ENCODE measurements at places on chromosomes 6 and 20.

DNA sequence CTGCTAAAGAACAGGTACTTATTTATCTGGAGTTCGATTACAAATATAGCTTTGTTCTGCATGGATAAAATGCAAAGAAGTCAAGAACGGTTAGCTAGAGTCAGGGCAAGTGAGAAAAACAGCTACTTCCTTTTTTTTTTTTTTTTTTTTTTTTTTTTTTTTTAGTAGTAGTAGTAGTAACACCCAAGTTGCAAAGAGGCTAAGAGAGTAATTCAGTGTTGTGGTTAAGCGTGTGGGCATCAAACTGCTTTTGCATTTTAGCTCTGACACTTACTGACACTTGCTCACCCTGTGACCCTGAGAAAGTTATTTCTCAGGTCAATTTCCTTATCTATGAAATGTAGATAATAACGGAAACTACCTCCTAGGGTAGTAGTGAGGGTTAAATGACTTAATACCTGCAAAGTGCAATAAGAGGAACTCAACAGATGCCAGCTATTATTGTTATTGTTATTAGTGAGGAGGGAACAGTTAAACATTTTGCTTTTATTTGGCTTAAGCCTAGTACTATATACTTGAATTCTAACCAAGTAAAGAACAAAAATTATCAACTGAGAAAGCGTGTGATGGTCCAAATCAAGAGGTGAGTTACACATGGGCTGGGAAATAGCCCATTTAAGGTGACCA is 86.7 kb upstream of the BACH2 start:
- DNase-seq, result no peak

DNA sequence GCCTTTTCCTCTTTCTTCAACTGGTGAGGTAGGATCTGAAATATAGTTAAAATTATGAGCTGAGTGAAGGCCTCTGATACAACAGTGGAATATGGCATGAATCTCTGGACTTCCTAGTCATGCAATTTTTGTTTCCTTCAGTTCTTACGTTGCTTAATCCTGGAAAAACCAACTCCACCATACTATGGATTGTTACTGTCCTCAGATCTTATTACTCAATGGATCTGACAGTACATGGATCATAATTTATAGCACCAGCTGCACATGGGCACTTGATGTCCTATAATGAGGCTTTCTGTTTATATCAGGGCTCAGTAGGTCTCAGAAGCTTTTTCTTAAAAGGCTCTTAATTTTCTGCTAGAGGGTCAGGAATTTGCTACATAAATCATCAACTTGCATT is 1341.0 kb upstream of the EYS start:
- DNase-seq, result no peak

DNA sequence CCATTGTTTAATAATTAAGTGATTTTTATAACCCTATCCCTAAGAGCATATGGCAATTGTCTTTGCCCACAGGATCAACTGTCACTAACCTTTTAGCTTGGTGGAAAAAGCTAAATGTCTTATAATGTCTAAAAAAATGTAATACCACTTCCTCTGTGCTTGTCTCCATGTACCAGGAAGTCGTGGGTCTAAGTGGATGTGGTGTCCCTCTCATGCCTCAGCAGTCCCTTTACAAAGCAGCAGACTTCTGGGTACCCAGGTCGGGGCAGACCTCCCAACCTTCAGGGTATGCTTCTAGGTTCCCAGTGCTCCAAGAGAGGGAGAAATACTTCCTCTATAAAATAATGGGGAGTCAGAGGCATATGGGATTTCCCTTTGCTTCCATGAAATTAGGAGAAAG is 74.7 kb downstream of the ZHX3 start:
- DNase-seq, result no peak

DNA sequence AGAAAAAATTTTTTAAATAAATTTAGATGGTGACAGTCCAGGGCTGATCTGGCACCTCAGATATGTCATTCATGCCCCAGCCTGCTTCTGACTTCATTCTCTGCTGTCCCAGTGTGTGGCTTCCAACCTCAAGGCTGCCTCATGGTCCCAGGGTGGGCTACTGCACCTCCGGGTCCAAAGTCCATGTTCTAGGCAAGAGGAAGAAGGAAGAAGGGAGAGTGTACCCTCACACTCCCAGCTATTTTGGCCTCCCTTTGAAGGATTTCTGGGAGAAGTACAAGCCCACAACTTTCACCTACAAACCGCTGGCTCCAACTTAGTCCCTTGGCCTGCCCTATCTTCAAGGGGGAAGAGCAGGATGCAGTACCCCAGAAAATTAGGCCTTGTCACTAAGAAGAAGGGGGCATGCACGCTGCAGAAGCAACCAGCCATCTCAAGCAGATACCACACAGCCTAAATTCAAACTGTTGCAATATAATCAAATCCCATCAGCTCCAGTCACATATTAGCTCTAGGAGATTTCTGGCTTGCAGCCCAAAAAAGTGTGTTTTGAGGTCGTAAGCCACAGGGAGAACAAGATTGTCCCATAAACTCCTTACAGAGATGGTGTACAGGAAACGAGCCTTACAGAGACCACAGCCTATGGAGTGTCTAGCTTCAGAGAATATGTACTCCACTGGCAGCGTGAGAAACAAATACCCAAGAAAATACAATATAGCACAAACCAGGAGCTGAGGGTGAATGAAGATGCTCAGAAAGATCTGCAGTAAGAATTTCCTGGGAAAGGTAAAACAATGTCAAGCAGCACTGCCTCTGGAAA is 906 bp upstream of the BTN3A2 start:
- no peak for DNase-seq

GRCh38 chr6:98946879-98947410 is 801 bp downstream of the FBXL4 start:
- DNase-seq, result no peak

DNA sequence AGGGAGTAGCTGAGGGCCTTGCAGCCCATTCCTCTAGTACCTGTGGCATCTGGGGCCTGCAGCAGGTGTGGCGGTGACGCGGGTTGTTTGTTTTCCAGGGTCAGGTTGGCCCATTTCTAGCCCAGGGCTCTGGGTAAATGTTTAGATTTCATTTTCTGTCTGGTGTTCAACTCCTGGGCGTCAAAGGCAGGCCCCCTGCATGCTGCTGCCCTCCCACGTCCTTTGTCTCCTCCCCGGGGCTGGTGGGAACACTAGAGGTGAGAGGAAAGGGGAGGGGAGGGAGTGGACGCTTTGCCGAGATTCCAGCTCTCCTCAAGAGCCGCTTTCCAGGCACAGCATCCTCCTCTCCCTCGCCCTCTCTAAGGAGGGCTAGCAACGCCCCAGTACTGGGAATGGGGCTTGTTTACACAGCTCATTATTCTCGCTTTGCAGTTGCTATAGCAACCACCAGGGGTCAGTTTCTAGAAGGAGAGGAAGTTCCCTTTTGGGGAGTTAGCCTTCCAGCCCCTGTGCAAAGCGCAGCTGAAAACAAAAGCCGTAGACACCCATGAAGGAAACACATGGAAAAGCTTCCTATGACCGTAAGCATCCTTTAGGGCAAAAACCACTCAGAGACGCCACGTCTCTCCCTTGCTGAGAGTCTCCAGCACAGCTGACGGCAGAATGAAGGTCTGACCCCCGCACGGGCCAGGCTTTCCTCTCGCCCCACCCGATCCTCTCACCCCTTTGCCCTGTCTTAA is 170.6 kb downstream of the LY86 start:
- peak; percentile 12 for DNase-seq

DNA sequence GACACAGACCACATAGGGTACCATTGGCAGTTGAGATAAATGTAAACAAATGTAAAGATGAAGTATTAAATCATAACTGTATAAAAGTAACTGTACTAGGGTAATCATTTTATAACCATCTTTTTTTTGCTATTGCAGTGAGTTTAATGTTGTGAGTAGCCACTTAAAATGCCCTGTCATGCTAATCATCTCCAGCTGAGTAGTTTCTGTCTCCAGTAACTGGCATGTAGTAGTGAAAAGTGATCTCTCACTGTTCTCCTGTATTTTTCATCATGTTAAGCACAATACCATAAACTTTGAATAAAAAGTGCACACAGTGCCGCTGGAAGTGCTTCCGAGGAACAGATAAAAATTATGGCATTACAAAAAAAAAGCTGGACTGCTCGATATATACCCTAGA is 45.0 kb upstream of the OPRM1 start:
- DNase-seq, result no peak

GRCh38 chr6:148776321-148777308 is 29.8 kb downstream of the UST start:
- peak; percentile 44 for DNase-seq

DNA sequence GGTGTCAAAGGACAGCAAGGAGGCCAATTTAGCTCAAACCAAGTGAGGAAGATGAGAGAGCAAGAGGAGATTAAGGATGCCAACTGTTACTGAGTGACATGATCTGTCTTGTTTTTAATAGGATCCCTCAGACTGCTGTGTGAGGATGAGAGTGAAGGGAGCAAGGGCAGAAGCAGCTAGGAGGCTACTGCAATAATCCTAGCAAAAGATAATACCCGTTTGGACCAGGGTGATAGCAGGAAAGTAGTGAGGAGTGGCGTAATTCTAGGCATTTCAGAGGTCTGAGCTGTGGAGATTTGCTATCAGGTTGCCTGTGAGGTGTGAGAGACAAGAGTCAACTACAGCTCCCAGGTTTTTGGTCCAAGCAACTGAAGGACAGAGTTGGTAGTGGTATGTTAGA is 14.7 kb downstream of the UBE2V1 start:
- no peak for DNase-seq

GRCh38 chr20:38108438-38108985 is 56.6 kb downstream of the TGM2 start:
- DNase-seq, result peak; percentile 43

GRCh38 chr6:30542915-30543314 is 13.4 kb downstream of the GNL1 start:
- no peak for DNase-seq

- peak; percentile 45 for DNase-seq
Observed at GRCh38 chr6:52647199-52647598, 23.7 kb upstream of the TMEM14A start.

DNA sequence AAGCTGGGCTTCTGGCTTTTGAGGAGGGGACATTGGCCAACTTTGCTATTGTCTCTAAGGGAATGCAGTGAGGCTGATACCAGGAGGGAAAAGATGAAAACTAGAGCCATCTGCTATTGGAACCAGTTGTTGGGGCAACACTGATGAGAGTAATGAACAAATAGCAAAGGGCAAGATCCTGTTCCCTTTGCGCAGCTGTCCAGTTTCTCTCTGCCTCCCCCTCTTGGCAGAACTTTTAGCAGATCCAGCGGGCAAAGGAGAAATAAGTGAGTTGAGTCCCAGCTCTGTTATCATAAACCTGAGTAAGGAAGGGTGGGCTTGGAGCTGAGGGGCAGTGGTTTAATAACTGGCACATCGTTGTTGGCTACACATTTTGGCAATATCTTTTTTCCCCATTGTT is 126.8 kb downstream of the AKAP7 start:
- DNase-seq, result no peak

DNA sequence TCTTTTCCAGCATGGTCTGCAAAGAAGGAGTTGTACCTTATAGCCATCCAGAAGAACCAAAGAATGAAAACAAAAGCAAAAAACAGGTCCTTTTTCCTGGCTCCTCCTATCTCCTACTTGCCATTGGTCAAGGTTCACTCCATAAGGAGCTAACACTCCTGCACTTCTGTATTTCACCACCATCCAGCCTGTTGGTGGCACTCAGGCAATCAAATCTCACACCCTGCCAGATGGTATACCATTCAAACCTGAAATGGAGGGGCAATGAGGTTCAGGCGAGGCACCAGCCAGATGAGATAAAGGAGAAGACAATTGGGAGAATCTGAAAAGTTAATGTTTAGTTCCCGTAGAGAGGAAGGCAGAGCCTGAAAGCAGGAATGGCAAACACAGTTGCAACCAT is 203.8 kb downstream of the ALDH8A1 start:
- no peak for DNase-seq

GRCh38 chr6:3340894-3341293 is 82.1 kb downstream of the PSMG4 start:
- no peak for DNase-seq

GRCh38 chr6:19827247-19827646 is 9.9 kb upstream of the ID4 start:
- DNase-seq, result no peak

DNA sequence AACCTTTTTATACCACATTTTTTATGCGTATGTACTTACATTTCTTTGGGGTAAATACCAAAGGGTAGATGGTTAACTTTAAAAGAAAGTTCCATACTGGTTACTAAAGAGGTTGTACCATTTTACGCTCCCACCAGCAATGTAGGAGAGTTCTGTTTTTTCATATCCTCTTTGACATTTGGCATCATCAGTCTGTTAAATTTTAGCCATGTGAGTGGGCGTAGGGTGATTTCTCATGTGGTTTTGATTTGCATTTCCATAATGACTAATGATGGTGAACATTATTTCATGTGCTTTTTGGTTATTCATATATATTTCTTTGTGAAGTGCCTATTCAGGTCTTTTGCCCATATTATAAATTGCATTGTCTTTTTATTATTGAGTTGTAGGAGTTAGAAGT is 194.2 kb downstream of the PRL start:
- DNase-seq, result no peak

DNA sequence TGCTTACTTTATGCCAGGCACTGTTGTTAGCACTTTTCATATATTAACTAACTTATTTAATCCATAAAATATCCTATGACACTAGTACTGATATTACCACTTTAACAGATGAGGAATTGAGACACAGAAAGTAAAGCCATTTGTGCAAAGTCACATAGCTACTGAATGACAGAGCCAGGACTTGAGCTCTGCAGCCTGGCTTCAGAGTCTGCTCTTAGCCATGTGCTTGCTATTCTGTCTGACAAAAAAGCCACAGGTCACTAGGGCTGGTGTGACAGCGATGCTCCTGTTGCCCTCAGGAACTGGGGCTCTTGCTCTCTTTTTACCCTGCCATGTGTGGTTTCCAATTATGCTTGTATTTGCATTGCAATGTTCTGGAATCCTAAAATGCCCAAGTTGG is 44.7 kb upstream of the RNF8 start:
- DNase-seq, result no peak

DNA sequence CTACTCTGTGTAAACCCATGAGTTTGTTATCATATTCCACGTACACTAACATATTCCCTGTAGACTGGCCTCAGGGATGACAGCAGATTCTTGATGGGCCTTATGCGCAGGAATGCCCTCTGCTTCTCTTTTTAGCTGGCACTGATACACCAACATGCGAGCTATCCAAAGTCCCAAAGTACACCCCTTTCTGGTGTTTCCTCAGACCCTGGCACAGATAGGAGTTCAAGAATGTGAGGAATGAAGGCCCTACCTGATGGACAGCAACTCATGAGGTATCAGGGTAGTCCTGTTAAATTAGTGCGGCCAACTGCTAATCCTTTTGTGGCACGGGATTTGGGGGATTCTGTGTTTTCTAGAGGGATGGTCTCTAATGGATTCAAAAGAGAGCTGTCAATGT is 93.0 kb downstream of the BACH2 start:
- DNase-seq, result no peak

DNA sequence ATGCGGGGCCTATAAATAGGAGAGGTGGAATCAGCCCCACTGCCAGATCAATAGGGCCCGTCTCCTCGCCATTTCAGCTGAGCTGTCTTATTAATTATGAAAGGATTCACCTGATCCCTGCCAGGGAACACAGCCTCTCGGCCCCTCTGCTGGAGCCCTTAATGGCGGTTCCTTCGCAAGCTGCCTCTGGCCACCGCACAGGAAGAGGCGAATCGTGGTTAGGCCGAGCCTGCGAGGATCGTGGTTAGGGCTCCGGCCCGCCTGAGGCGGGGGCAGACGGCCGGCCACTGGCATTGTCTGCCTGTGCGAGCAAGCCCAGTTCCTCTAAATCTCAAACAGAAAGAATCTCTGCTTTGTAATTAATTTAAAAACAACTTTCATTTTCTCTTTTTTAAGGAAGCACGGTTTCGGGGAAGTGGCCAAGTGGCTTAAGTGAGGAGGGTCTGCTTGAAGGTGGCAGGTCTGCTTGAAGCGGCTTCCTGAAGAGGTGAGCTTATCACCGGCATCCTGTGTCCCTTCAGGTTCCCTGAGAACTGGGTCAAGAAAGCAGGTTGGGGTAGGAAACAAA is 9.2 kb downstream of the NRN1 start:
- no peak for DNase-seq

Data from GM04503 (cell line).